Stimulated activated CD8-positive, alpha-beta memory T cell treated with anti-CD3 and anti-CD28 coated beads, Interleukin-7, amount 100 ng/mL, for 1 hour (primary cell): ENCODE measurements at places on chromosomes 12 and 14.

DNA sequence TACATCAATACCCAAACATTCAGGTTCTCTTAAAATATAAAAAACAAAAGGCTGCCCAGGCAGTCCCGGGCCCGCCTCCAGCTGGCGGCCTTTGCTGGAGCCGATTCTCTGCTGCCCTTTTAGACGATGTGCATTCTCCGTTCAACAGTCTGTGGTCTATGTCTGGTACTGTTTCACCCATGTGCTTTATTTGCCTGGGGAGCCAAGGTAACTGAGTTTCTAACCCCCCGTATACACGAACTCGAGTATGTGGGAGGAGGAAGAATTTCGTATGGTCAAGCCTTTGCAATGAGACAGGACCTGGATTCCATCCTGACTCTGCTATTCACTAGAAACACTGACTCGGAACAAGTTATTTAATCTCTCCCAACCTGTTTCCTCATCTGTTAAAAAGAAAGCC is 54.1 kb upstream of the GPR68 start:
- DNase-seq = no peak

GRCh38 chr12:122932207-122932606 is 34.1 kb downstream of the ABCB9 start:
- no peak for DNase-seq

DNA sequence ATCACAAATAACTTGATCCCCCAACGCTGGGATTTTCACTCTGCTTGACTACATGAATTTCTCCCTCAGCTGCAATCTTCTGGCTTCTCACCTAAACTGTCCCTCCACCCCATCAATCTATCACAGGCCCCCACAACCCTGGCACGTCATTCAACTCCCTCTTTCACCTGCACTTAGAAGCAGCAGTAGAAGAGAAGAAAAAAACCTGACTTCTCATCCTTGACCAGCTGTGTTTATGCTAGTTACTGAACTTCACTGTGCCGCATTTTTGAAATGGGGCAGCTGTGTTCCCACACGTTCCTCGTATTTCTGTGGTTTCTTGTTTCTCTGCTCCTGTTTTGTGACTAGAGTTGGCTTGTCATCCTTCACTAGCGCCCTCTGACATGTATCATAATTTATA is 35.0 kb downstream of the ITPR2 start:
- DNase-seq = no peak

GRCh38 chr12:51401020-51401419 is 9.8 kb upstream of the GALNT6 start:
- DNase-seq = no peak

DNA sequence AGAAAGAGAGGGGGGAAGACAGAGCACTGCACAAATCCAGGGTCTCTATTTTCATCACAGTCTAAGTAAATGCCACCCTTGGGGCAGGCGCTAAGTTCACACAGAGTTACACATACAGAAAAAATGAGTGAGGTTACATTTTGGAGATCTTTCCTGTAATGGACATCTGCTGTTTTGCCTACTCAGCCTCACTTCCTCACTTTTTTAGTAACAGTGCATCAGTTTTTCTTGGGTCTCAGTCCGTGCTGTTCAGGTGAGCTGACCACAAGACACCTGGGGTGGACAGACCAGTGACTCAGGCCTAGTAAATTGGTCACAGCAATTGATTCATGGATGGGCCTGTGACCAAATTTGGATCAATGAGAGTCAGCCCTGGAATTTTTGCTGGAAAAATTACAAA is 33.6 kb upstream of the SLC5A8 start:
- DNase-seq = no peak

GRCh38 chr12:31215518-31216232 is 110.3 kb downstream of the SINHCAF start:
- DNase-seq = no peak

DNA sequence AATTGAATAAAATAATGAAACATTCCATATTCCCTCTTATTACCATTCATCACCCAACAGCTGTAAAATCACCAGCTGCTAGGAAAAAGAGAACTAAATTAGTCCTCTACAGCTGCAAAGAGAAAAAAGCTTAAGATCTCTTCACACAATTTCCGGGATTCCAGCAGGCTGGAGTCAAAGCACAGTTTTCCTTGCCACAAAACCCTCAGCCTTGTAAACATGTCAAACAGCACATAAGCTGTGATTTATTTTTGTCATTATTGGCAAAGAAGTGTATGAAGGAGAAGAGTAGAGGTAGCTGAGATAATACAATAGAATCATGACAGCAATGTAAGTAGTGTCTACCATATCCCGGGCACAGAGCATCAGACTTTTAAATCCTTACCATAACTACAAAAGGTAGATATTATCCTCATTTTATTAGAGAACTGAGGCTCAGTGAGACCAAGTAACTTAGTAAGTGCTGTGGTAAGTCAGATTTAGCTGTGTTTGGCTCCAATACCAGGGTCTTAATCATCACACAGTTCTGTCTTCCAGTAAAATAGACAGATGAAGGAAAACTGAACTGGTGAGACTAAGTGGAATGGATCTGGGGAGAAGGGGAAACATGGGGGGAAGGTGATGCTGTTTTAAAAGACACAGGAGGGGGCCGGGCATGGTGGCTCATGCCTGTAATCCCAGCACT is 57.3 kb downstream of the NTN4 start:
- DNase-seq = no peak

GRCh38 chr14:38553586-38553985 is 297.7 kb upstream of the CLEC14A start:
- DNase-seq = no peak

GRCh38 chr12:95629392-95629791 is 78.1 kb upstream of the USP44 start:
- DNase-seq = no peak
